Body of pancreas (tissue), 4 donors: ENCODE measurements at places on chromosomes 4 and X. TPM values are rescaled to one million over a fixed set of nuclear protein-coding genes. Genes with fewer than 3 reads are reported as not detected.

DNA sequence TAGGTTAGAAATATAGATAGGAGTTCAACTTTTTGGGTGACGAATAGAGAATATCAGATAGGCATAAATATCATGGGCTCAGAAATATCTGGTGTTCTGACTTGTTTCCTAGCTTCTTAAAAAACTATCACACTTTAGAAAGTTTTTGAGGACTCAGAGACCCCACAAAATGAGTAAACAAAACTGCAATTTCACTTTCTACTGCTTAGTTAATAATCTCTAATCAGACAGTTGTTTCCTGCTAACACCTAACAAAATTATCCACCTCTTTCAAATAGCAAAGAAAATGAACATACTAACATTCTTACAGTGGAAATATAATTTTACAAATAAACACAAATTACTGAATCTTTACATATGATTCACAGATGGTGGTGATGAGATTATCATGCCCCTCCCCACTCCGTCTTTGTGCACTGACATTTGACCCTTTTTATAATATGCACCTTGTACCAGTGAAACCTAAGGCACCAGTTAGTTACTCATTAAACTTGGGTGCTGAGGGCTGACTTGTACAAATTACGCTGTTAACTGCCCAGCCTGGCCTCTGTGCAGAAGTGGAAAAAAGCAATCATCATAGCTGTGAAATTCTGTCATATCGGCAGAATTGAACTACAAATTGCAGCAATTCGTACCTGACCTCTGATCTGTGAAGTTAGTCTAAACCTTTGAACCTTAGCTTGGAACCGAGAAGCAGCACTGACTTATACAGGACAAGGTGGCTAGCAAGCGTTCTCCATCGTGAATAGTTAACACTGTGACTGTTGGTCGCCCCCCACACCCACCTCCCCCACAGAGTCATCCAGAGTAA, 138.7 kb downstream of the CHRNA9 start:
- DNase-seq, result peak; percentile 85

DNA sequence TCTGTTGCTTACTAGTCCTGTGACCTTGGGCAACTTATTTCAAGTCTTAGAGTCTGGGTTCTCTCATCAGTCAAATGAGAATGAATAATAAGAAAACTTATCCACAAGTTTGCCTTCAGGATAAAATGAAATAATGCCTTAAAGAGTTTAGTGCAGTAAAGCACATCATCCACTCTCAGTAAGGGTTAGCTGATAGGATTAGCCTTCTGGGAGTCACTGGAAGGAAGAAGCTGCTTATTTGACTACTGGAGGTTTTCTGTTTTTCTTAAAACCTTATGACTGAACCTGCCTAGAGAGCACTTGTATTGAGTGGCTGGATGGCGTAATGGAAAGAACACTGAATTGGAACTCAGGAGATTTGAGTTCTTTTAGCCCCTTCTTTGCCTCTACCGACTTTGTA, 1.8 kb downstream of the RNF128 start:
- no peak for DNase-seq

GRCh38 chr4:19748519-19749479, 502.9 kb upstream of the SLIT2 start:
- DNase-seq, result peak; percentile 37

DNA sequence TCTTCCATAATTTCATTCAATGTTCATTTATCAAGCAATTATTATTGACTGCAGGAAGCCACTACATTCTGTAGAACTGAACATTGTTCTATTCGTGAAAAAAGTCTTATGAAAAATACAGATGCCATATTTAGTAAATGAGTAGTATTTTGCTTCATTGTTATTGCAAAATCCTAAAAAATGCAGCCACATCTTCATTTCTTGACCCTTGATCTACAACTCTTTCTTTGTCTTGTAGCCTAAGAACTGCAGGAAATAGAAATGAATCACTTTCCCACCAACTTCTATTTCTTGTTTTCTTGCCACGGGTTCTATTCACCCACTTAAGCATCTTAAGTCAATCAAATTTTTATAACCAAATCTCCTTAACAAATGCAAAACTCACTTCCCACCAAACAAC, 63.3 kb downstream of the KCNIP4 start:
- DNase-seq, result no peak

DNA sequence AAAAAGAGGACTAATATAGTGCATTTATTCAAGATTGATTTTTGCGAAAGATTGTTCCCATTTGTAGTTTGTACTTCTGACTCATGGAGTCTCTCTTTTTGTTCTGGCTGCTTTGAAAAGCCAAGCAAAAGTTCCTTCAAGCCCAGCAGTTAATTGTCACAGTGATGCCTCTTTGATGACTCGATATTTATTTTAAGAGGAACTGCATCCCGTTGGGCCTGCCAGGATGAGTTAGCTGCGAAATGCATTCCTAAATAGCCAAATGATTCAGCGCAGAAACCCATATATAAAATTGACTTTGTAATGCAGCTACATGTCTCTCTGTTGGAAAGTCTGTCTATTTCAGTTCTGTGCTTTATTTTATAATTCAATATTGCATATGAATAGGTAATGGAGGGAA, 295.1 kb downstream of the GBA3 start:
- DNase-seq, result no peak

HTN3 gene
- not detected for total RNA-seq

DNA sequence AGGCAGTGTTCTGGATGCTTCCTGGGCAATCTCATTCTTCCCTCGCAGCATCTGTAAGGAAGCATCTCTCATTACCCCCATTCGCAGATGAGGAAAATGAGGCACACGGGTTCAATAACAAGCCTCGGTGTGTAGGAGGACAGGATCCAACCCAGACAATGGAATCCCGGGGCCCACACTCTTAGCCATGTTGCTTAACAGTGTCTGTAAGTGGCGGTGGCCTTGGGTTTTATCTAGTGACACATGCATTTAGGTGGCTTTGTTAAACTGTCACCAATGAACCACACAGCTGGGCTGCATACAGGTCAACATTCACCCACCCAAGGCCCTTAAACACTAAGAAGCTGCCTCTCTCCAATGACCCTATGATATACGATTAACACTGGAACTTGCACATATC, 22.6 kb downstream of the RELL1 start:
- no peak for DNase-seq

C4orf50 gene
- total RNA-seq, result 0.26 TPM
